ENCODE measurements at places on chromosomes 12 and 14.

DNA sequence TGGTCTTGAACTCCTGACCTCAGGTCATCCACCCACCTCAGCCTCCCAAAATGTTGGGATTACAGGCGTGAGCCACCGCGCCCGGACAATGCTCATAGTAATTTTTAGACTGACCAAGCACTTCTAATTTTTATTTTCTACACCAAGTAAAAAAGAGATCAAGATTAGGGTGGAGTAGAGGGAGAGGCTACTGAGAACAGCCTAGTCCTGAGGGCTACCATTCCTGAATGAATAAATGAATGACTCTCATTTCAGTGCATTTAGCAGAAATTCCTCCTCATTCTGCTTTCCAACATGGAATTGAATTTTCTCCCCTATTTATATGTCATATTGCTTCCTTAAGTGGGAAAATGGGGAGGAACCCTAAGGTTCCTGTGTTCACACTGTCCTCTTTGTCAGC is 26.4 kb downstream of the BBOF1 start:
- no peak for DNase-seq

DNA sequence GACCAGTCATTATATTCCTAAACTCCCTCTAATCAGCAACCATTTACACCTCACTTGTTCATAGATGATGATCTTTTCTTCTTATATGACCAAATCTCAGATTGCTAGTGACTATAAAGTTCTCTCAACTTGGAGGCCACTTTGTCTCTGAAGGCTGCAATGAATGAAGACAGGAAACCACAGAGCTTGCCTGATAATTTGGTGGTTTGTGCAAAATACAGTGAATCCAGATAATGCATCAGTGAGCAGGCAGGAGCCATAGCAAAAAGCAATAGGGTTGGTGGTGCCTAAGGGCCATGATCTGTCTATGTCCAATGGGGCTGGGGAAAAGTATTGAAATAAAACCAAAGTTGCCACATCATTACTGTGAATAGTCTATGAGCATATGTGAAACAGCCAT is 123.8 kb upstream of the LRFN5 start:
- no peak for DNase-seq

GRCh38 chr14:85391892-85392291 is 138.1 kb upstream of the FLRT2 start:
- DNase-seq = no peak

GRCh38 chr14:65361920-65362319 is 50.6 kb upstream of the FUT8 start:
- DNase-seq = no peak

GRCh38 chr12:26768611-26769603 is 64.1 kb downstream of the ITPR2 start:
- DNase-seq = no peak

- no peak for DNase-seq
These were observed 274.9 kb upstream of the SRRM4 start for GRCh38 chr12:118706437-118706836.

Data from stimulated activated CD8-positive, alpha-beta memory T cell treated with anti-CD3 and anti-CD28 coated beads, Interleukin-4, amount 100 ng/mL, for 4 hours (primary cell).